Placental pericyte (primary cell): ENCODE measurements at places on chromosomes 2 and 18. TPM values are rescaled to one million over a fixed set of nuclear protein-coding genes. Genes with fewer than 3 reads are reported as not detected.

The PLGLB1 gene
- 1.0 TPM in 1 of 2 replicates, not detected in the other for total RNA-seq

The TUBB8B gene
- not detected in 2 replicates for total RNA-seq

The SLC40A1 gene
- total RNA-seq, result 0.86 and 3.3 TPM in 2 replicates

The BOLL gene
- total RNA-seq, result not detected in 2 replicates

The PGAP1 gene
- total RNA-seq, result 3.3 and 9.0 TPM in 2 replicates

The NTSR2 gene
- total RNA-seq, result not detected in 2 replicates

The SNED1 gene
- total RNA-seq, result 2.2 and 16.6 TPM in 2 replicates

The CAPN14 gene
- total RNA-seq, result 0.14 TPM in 1 of 2 replicates, not detected in the other

The IL37 gene
- 0.29 TPM in 1 of 2 replicates, not detected in the other for total RNA-seq

The KIAA2012 gene
- total RNA-seq, result not detected in 2 replicates

The CD8B gene
- not detected in 2 replicates for total RNA-seq

The UPP2 gene
- total RNA-seq, result not detected in 2 replicates

The PMAIP1 gene
- 21.9 and 53.3 TPM in 2 replicates for total RNA-seq

The BUB1 gene
- 2.4 and 67.9 TPM in 2 replicates for total RNA-seq

The CCDC85A gene
- total RNA-seq, result 3.3 and 6.7 TPM in 2 replicates

The SPEG gene
- total RNA-seq, result 9.9 and 21.7 TPM in 2 replicates

The DOK6 gene
- 0.29 and 0.66 TPM in 2 replicates for total RNA-seq

The GPBAR1 gene
- total RNA-seq, result 0.14 and 0.22 TPM in 2 replicates

The RNF25 gene
- total RNA-seq, result 36.1 and 54.0 TPM in 2 replicates

The SCYGR4 gene
- total RNA-seq, result not detected in 2 replicates

The LRRC30 gene
- total RNA-seq, result not detected in 2 replicates

The POTEI gene
- not detected in 2 replicates for total RNA-seq

The DDX1 gene
- total RNA-seq, result 75.3 and 84.5 TPM in 2 replicates
